ENCODE measurements at places on chromosomes 3 and 15. TPM values are rescaled to one million over a fixed set of nuclear protein-coding genes. Genes with fewer than 3 reads are reported as not detected.

Gene LRTM1
- not detected for total RNA-seq

Gene STAC
- 0.05 TPM for total RNA-seq

Gene PSTPIP1
- not detected for total RNA-seq

Gene MESP1
- 1.2 TPM for total RNA-seq

Gene STRIT1
- not detected for total RNA-seq

Gene UACA
- total RNA-seq, result 41.1 TPM

Gene MST1R
- 0.34 TPM for total RNA-seq

Gene CLDN16
- total RNA-seq, result not detected

Gene TMEM108
- not detected for total RNA-seq

Gene RTP1
- total RNA-seq, result not detected

Gene GATA2
- total RNA-seq, result 5.1 TPM

Gene RBP2
- not detected for total RNA-seq

Gene STRA6
- not detected for total RNA-seq

Gene GPR149
- not detected for total RNA-seq

Gene IFT122
- total RNA-seq, result 18.0 TPM

Gene C3orf80
- total RNA-seq, result 0.10 TPM

Gene INKA1
- 4.9 TPM for total RNA-seq

Gene PRRT3
- total RNA-seq, result 8.4 TPM

Data from cardiac ventricle fibroblast (primary cell).